BJ (cell line): ENCODE measurements at places on chromosomes 3 and 15.
A peak's percentile ranks its signal among the peaks of the same experiment; 100 is the strongest.

DNA sequence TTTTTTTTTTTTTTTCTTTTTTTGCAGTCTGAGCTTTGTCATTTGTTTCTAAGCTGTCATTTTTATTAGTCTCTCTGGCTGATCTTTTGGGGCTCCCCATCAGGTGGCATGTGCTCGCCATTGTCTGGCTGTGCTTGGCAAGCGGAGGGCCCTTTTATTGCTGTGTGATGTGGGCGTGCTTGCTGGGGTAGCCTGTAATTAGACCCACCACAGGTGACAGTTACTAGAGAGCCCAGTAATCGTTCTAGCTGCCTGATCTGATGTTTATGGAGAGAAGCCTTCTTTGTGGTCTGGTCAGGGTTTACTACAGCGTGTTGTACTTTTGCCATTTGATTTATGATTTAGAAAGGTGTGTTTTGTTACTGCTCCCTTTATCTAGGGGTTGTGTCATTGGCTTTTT is 179.9 kb downstream of the MCTP2 start:
- DNase-seq: no peak

- no peak for DNase-seq
These were observed 268.0 kb downstream of the LPP start for GRCh38 chr3:188421836-188422540.

DNA sequence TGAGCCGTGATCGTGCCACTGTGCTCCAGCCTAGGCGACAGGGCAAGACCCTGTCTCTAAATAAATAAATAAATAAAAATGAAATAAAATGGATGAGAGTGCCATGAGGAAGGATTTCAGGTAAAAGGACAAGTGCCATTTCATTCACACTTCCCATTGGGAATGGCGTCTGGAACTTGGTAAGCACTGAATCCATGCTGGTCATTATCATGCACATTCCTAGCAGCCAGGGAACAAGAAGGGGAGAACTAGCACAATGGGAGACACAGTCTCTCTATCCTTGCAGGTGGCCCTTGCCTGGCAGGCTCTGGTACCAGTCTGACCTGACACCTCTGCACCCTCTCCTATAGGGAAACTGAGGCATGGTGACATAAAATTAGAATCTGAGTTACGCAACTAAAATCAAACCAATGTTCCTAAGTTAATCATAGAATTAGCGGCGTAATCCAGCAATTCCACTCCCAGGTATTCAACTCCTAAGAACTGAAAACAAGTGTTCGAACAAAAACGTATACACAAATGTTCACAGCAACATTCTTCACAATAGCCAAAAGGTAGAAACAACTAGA is 70.8 kb upstream of the MFGE8 start:
- no peak for DNase-seq

DNA sequence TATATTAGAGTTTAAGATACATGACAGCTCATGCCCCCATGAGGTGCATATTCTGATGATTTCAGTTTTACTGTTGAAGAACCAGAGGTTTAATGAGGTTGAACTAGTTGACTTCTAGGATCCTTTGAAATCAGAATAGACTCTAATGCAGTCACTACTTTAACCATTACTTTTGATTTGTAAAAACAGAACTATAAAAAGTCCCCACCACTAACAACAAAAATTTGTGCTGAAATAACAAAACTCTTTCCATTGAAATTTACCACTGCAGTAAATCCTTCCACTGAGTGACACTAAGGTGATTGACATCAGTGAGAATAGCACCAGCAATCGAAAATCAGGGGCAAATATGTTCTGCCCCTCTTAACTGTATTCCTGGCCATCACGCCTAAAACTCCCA is 214.1 kb downstream of the SHQ1 start:
- no peak for DNase-seq

- no peak for DNase-seq
These were observed 77.0 kb upstream of the ALDH1A3 start for GRCh38 chr15:100802421-100803170.

DNA sequence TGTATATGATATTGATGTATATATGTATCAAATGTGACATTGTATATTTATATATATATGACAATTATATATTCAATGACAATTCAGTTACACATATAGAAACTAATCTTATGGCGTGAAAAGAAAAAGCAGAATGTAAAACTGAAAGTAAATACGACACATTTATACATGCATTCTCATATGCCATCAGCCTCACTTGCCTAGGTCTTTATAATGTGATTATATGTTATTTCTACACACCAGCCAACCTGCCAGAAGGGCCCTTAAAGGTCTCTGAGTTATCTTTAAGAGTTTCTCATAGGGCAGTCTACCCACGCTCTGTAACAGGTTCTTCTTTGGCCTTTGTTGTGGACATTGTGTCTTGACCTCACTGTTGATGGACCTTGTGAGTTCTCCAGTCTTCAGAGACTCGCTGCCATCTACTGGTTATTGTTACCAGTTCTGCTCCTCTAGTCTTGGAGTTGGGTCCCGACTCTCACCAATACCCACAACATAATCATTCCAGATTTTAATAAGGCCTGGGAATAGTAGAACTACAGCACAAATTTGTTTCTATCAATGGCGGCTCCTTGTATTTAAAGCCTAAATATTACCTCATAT is 371.5 kb upstream of the GOLIM4 start:
- peak; percentile 4 for DNase-seq

GRCh38 chr15:39948817-39949216 is 14.9 kb downstream of the EIF2AK4 start:
- no peak for DNase-seq

DNA sequence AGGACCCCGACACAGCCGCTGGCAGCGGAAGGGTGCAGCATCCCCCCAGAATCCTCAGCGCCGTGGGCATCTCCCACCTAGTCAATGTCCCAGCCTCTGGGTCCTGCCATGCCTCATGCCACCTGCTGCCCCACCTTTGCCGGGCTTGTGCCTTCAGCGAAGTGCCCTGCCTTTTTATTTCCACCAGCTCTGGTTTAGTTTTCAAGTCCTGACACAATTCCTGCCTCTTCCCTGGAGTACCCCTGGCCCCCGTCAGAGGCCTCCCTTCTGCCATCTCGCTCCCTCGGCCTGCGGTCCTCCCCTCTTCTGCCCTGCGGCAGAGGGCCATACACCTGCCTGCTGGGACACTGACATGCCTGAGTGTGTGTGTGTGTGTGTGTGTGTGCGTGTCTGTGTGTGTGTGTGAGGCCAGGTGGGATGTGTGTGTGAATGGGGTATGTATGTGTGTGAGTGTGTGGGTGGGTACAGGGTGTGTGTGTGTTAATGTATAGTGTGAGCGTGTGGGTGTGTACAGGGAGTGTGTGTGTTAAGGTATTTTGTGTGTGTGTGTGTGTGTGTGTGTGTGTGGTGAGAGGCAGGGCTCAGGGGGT is 129.9 kb downstream of the SMAD6 start:
- DNase-seq: no peak

- DNase-seq: no peak
These were observed 507 bp upstream of the MRPL3 start for GRCh38 chr3:131503320-131503635.

DNA sequence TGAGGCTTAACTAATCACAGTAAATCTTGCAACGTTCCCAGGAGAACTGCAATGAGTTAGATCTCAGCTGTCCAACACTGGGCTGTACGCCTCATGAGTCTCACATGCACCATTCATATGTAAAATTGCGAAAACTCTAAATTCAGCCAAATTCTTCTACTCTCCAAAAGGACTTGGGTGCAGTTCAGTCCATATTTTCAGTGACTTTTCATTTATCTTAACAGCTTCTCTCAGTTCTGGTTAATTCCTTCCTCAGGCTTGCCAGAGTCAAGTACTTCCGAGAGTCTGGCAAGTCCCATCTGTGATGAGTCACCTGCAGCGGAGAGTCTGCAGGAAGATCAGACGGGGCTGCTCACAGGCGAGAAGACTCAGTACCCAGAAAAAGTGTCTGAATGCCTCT is 11.5 kb downstream of the CCDC80 start:
- DNase-seq: peak; percentile 74

- DNase-seq: no peak
These were observed 141.6 kb upstream of the SPRED1 start for GRCh38 chr15:38111070-38111469.

GRCh38 chr15:55183679-55184078 is 13.1 kb downstream of the RSL24D1 start:
- no peak for DNase-seq

- no peak for DNase-seq
These were observed 54.0 kb upstream of the ABHD2 start for GRCh38 chr15:89034305-89034704.

GRCh38 chr3:48301800-48302166 is 31.7 kb downstream of the SPINK8 start:
- no peak for DNase-seq

- no peak for DNase-seq
These were observed 34.4 kb downstream of the CORO2B start for GRCh38 chr15:68612979-68613740.

- DNase-seq: peak; percentile 71
These were observed 31.6 kb upstream of the ABHD10 start for GRCh38 chr3:111947231-111947630.
